Heart left ventricle (tissue), 16 donors: ENCODE measurements at places on chromosomes 5 and 9. TPM values are rescaled to one million over a fixed set of nuclear protein-coding genes. Genes with fewer than 3 reads are reported as not detected.
A peak's percentile ranks its signal among the peaks of the same experiment; 100 is the strongest.

DNA sequence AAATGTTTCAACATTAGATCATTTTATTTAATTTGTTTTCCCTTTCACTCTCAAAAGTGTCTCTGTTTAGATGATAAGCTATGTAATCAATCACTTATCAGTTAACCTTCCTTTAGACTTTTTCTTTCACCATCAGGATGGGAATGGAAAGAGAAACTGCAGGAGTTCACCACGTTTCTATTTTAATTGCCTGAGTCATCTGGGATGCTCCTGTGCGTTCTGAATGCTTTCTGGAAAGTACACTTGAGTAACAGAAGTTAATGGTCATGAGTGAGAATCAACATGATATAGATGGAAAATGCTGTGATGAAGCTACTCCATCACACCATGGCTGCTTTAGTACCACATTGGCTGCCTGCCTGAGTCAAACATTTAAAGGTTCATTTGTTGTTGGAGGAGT, 783.3 kb upstream of the CDH9 start:
- DNase-seq: no peak
- H3K27me3 ChIP-seq: no peaks in the 10 kb centered on the region
- H3K27ac ChIP-seq: no peak overlapping the region
- no peaks in the 10 kb centered on the region for H3K36me3 ChIP-seq
- H3K4me3 ChIP-seq: no peak overlapping the region
- no peaks in the 10 kb centered on the region for H3K4me1 ChIP-seq

GRCh38 chr5:44257653-44258365, 131.4 kb downstream of the FGF10 start:
- no peaks in the 10 kb centered on the region for H3K27me3 ChIP-seq
- no peak overlapping the region for H3K4me3 ChIP-seq
- H3K36me3 ChIP-seq: no peaks in the 10 kb centered on the region
- H3K4me1 ChIP-seq: no peaks in the 10 kb centered on the region

GRCh38 chr5:173065155-173065554, 9.0 kb downstream of the CREBRF start:
- H3K4me1 ChIP-seq: no peaks in the 10 kb centered on the region
- no peak overlapping the region for H3K4me3 ChIP-seq
- DNase-seq: no peak
- no peaks in the 10 kb centered on the region for H3K36me3 ChIP-seq
- no peak overlapping the region for H3K27ac ChIP-seq

DNA sequence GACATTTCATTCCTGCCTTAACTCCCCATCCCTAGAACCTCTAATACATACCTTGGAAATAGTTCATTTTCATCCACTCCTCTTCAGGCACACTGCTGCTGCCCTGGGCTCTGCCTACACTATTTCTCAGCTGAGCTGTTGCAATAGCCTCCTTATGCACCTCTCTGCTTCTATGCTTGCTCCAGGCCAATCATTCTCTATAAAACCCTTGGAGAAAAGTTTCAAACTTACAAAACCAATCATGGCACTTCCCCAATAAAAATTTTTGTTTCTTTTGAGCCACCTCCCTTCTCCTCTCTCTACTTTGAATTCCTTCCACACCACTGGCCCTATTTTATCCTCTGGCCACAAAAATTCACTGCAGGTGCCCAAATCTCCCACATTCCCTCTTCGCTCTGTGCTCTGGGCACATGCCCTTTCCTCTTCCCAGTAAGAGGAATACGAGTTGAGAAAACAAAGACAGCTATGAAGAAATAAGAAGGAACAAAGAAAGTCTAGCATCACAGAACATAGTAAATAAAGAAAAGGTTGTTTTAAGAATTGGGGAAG, 301.4 kb downstream of the ELAVL2 start:
- H3K4me3 ChIP-seq: no peak overlapping the region
- no peaks in the 10 kb centered on the region for H3K36me3 ChIP-seq
- H3K27me3 ChIP-seq: no peaks in the 10 kb centered on the region
- no peaks in the 10 kb centered on the region for H3K4me1 ChIP-seq

DNA sequence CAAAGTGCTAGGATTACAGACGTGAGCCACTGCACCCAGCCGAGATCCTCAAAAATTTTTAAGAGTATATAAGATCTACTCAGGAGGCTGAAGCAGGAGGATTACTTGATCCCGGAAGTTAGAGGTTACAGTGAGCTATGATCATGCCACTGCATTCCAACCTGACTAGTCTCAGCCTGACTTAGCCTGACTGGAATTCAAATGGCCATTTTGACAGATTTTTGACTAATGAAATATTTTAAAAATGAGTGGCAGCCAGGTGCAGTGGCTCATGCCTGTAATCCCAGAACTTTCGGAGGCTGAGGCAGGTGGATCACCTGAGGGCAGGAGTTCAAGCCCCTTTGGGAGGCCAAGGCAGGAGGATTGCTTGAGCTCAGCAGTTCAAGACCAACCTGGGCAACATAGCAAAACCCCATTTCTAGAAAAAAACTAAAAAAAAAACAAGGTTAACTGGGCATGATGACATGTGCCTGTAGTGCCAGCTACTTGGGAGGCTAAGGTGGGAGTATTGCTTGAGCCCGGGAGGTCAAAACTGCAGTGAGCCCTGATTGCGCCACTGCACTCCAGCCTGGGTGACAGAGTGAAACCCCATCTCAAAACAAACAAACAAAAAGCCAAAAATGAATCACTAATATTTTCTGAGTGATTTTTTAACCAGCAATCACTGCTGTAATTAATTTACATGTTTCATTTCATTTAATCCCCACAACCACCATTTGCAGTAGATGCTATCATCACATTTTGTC, 16.6 kb downstream of the ATOX1 start:
- no peak overlapping the region for H3K4me3 ChIP-seq
- peak overlapping the region; percentile 24 for H3K27ac ChIP-seq
- DNase-seq: no peak
- peaks cover 23% of the 10 kb centered on the region for H3K36me3 ChIP-seq
- H3K27me3 ChIP-seq: no peaks in the 10 kb centered on the region

DNA sequence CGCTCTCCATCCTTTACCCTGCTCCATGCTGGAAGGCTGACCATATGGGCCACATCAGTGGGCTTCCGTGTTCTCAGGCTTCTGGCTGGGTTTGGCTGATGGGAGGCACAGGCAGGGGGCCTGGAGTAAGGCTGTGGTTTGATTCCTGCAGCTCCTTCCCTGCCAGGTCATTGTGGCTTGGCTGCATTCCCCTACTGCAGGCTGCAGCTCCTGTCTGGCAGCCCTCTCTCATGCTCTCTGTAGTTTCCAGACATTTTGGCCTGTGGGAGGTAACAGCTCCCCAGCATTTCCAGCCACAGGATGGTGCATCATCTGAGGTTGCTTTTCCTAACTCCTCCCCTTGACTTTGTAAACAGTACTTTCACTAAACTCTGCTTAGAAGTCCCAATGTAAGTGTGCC, 102.0 kb upstream of the PTPN3 start:
- DNase-seq: peak; percentile 62
- H3K4me3 ChIP-seq: no peak overlapping the region
- H3K36me3 ChIP-seq: no peaks in the 10 kb centered on the region
- no peaks in the 10 kb centered on the region for H3K27me3 ChIP-seq
- H3K4me1 ChIP-seq: no peaks in the 10 kb centered on the region

DNA sequence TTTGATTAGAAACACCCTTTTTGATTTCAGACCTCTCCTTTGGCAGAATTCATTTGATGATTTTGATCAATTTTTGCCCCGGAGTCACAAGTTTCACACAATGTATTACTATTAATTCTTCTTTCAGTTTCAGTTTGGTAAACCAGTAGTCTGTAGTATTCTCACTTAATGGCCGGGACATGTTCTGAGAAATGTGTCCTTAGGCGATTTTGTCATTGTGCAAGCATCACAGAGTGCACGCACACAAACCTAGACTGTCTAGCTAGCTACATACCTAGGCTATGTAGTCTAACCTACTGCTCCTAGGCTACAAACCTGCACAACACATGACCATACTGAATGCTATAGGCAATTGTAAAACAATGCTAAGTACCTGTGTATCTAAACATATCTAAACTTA, 662.5 kb downstream of the IRX1 start:
- H3K27ac ChIP-seq: no peak overlapping the region
- H3K4me1 ChIP-seq: no peaks in the 10 kb centered on the region
- H3K36me3 ChIP-seq: no peaks in the 10 kb centered on the region

GRCh38 chr5:63958654-63959053, 3.6 kb downstream of the HTR1A start:
- no peak overlapping the region for H3K4me3 ChIP-seq
- DNase-seq: no peak
- H3K27ac ChIP-seq: no peak overlapping the region
- peaks cover 45% of the 10 kb centered on the region for H3K27me3 ChIP-seq

- H3K27ac ChIP-seq: no peak overlapping the region
- H3K4me1 ChIP-seq: peaks cover 3% of the 10 kb centered on the region
- peak; percentile 13 for DNase-seq
- no peaks in the 10 kb centered on the region for H3K27me3 ChIP-seq
Measured at GRCh38 chr9:133690081-133690561, 48.0 kb downstream of the SARDH start.

- H3K27me3 ChIP-seq: no peaks in the 10 kb centered on the region
- H3K27ac ChIP-seq: peak overlapping the region; percentile 93
- H3K4me1 ChIP-seq: peaks cover 11% of the 10 kb centered on the region
- H3K4me3 ChIP-seq: peak overlapping the region; percentile 73
Measured at GRCh38 chr9:101485924-101486692, 47.5 kb upstream of the RNF20 start.

GRCh38 chr9:14780251-14780650, 57.7 kb upstream of the CER1 start:
- DNase-seq: no peak
- H3K27ac ChIP-seq: no peak overlapping the region
- no peaks in the 10 kb centered on the region for H3K4me1 ChIP-seq
- no peak overlapping the region for H3K4me3 ChIP-seq
- no peaks in the 10 kb centered on the region for H3K27me3 ChIP-seq

GRCh38 chr5:27191786-27192510, 153.6 kb upstream of the CDH9 start:
- H3K4me1 ChIP-seq: no peaks in the 10 kb centered on the region
- H3K36me3 ChIP-seq: no peaks in the 10 kb centered on the region
- no peak for DNase-seq
- no peak overlapping the region for H3K27ac ChIP-seq
- no peaks in the 10 kb centered on the region for H3K27me3 ChIP-seq

DNA sequence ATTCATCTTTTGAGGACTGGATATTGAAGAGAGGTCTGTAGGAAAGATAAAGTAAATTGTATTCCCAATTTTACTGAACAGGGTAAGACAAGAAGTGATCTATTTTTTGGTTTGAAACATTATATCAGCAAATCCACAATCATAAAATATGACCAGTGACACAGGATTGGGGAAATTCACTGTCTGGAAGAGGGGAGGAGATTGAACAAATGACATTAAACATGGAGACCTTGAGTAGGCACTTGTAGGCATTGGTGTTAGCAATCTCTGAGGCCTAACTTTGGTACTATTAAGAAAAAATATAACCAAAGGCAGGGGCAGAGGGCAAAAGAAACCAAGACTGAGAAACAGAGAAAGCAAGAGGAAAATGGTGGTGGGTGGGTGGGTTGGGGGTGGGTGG, 132.6 kb upstream of the TMEM161B start:
- no peak overlapping the region for H3K27ac ChIP-seq
- no peak overlapping the region for H3K4me3 ChIP-seq
- no peaks in the 10 kb centered on the region for H3K36me3 ChIP-seq

GRCh38 chr5:172436879-172437369, 17.4 kb downstream of the SH3PXD2B start:
- H3K27ac ChIP-seq: no peak overlapping the region
- no peak overlapping the region for H3K4me3 ChIP-seq
- H3K27me3 ChIP-seq: no peaks in the 10 kb centered on the region
- no peaks in the 10 kb centered on the region for H3K36me3 ChIP-seq

- H3K27ac ChIP-seq: no peak overlapping the region
- no peaks in the 10 kb centered on the region for H3K4me1 ChIP-seq
- no peaks in the 10 kb centered on the region for H3K36me3 ChIP-seq
- H3K27me3 ChIP-seq: no peaks in the 10 kb centered on the region
- H3K4me3 ChIP-seq: no peak overlapping the region
- DNase-seq: no peak
Measured at GRCh38 chr9:128473104-128473503, 17.3 kb downstream of the ODF2 start.

DNA sequence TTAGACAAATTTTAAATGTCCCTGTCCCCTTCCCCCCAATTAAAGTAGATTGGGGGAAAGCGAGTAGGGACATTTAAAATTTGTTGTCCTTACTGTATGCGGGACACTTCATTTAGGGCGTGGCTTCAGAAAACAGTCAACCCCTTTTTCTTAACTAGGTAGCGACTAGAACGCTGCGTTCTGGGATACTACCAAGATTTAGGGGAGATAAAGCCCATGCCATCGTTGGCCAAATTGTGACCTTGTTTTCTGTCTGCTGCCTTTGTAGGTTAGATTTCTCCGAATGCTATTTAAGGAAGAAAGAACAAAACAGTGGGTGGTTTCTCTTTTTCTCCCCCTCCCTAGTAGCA, 1.2 kb downstream of the CKS2 start:
- peaks cover 4% of the 10 kb centered on the region for H3K36me3 ChIP-seq
- peaks cover 17% of the 10 kb centered on the region for H3K4me1 ChIP-seq
- no peak overlapping the region for H3K27ac ChIP-seq
- DNase-seq: no peak

GRCh38 chr5:124927735-124928134, 181.3 kb upstream of the ZNF608 start:
- no peaks in the 10 kb centered on the region for H3K36me3 ChIP-seq
- peaks cover 8% of the 10 kb centered on the region for H3K4me1 ChIP-seq
- H3K27me3 ChIP-seq: no peaks in the 10 kb centered on the region
- no peak for DNase-seq
- no peak overlapping the region for H3K4me3 ChIP-seq

- no peaks in the 10 kb centered on the region for H3K27me3 ChIP-seq
- no peaks in the 10 kb centered on the region for H3K36me3 ChIP-seq
- no peak for DNase-seq
- no peak overlapping the region for H3K4me3 ChIP-seq
- no peaks in the 10 kb centered on the region for H3K4me1 ChIP-seq
Measured at GRCh38 chr5:131109540-131110255, 55.4 kb downstream of the HINT1 start.

- no peaks in the 10 kb centered on the region for H3K4me1 ChIP-seq
- DNase-seq: no peak
- no peak overlapping the region for H3K27ac ChIP-seq
- H3K36me3 ChIP-seq: no peaks in the 10 kb centered on the region
- H3K27me3 ChIP-seq: no peaks in the 10 kb centered on the region
- no peak overlapping the region for H3K4me3 ChIP-seq
Measured at GRCh38 chr9:13282998-13283397, 3.5 kb upstream of the MPDZ start.

DNA sequence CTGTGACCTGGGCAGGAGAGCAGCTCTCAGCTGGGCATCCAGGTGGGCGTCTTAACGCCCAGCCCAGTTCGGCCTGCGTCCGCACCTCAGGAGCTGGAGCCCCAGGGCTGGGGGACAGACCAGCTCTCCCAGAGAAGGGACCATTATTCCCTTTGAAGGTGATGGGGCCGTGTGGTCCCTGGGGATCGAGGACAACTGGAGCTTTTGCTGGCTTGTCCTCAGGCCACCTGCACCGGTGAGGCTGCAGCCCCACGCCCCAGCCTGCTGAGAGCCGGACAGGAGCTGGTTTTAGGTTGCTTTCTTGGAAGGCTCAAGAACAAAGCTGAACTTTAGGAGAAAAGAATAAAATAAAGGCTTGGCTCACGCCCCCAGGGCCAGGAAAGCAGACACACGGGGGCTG, 40.9 kb downstream of the NACC2 start:
- peaks cover 48% of the 10 kb centered on the region for H3K4me1 ChIP-seq
- H3K27ac ChIP-seq: no peak overlapping the region
- DNase-seq: no peak
- H3K36me3 ChIP-seq: peaks cover 5% of the 10 kb centered on the region
- no peaks in the 10 kb centered on the region for H3K27me3 ChIP-seq

DMRTA1 gene
- total RNA-seq: 0.44 TPM

FOXI1 gene
- total RNA-seq: not detected

ALDOB gene
- total RNA-seq: 1.8 TPM

MYMK gene
- not detected for total RNA-seq

MAPKAP1 gene
- total RNA-seq: 129 TPM

SLC34A1 gene
- total RNA-seq: not detected

C1QTNF2 gene
- total RNA-seq: 0.88 TPM

SPAG8 gene
- 2.5 TPM for total RNA-seq

BAAT gene
- total RNA-seq: 0.32 TPM

ANKRD18A gene
- total RNA-seq: 0.46 TPM

RNF183 gene
- not detected for total RNA-seq
